ENCODE measurements at places on chromosomes 5 and 9.

- no peak for DNase-seq
Observed at GRCh38 chr9:23524607-23525155, 301.4 kb downstream of the ELAVL2 start.

GRCh38 chr5:66306105-66306843 is 162.2 kb downstream of the SREK1 start:
- DNase-seq: no peak

- DNase-seq: no peak
Observed at GRCh38 chr5:89147031-89147430, 264.0 kb upstream of the MEF2C start.

DNA sequence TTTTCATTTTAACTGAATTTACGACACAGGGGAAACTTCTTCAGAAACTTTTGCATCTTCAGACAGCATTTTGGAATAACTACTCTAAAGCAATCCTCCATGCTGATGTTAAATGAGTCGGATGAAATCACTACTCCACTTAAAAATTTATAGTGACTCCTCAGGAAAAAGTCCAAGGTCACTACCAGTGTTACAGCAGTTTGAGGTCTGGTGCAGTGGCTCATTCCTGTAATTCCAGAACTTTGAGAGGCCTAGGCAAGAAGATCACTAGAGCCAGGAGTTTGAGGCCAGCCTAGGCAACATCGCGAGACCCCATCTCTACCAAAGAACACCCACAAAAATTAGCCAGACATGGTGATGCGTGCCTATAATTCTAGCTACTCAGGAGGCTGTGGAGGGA is 5.9 kb upstream of the GAS1 start:
- no peak for DNase-seq

GRCh38 chr9:99824378-99825171 is 2.9 kb downstream of the NR4A3 start:
- DNase-seq: peak; percentile 61

- no peak for DNase-seq
Observed at GRCh38 chr5:115243412-115243811, 19.3 kb downstream of the PGGT1B start.
